Testis (tissue), 5 donors: ENCODE measurements at places on chromosomes 6 and 20. TPM values are rescaled to one million over a fixed set of nuclear protein-coding genes. Genes with fewer than 3 reads are reported as not detected.

The COL10A1 gene
- 0.16 TPM for total RNA-seq

DNA sequence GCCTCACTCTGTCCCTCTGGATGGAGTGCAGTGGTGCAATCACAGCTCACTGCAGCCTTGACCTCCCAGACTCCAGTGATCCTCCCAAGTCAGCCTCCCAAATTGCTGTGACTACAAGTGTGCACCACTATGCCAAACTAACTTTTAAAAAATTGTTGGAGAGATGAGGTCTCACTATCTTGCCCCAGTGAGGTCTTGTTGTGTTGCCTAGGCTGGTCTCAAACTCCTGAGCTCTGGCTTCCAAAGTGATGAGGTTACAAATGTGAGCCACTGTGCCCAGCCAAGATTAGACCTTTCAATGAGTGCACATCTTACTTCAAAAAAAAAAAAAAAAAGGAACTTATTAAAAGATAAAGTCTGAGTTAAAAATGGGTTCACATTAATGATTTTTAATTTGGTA lies 1838.1 kb upstream of the DEFB115 start:
- no peak for DNase-seq
- H3K4me1 ChIP-seq = no peaks in the 10 kb centered on the region
- no peak overlapping the region for H3K4me3 ChIP-seq
- no peaks in the 10 kb centered on the region for H3K27me3 ChIP-seq
- H3K36me3 ChIP-seq = no peaks in the 10 kb centered on the region

DNA sequence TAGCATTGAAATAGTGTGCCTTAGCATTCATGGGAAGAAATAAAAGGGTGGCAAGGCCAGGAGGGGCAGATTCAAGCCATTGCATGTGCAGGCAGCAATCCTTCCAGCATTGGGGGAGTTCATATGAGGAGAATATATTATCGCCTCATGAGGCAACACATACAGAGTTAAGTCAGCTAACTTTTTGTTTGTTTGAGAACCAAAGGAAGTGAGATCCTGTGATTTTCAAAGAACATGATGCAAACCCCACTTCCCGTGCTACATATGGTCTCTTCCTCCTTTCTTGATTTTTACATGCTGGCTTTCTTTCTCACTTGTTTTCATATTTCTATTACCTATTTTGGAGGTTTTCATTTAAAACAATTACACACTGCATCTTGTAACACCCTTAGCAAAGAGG lies 579.7 kb upstream of the ARID1B start:
- H3K36me3 ChIP-seq = no peaks in the 10 kb centered on the region
- H3K27ac ChIP-seq = no peak overlapping the region
- DNase-seq = no peak
- no peaks in the 10 kb centered on the region for H3K27me3 ChIP-seq
- H3K4me3 ChIP-seq = no peak overlapping the region

DNA sequence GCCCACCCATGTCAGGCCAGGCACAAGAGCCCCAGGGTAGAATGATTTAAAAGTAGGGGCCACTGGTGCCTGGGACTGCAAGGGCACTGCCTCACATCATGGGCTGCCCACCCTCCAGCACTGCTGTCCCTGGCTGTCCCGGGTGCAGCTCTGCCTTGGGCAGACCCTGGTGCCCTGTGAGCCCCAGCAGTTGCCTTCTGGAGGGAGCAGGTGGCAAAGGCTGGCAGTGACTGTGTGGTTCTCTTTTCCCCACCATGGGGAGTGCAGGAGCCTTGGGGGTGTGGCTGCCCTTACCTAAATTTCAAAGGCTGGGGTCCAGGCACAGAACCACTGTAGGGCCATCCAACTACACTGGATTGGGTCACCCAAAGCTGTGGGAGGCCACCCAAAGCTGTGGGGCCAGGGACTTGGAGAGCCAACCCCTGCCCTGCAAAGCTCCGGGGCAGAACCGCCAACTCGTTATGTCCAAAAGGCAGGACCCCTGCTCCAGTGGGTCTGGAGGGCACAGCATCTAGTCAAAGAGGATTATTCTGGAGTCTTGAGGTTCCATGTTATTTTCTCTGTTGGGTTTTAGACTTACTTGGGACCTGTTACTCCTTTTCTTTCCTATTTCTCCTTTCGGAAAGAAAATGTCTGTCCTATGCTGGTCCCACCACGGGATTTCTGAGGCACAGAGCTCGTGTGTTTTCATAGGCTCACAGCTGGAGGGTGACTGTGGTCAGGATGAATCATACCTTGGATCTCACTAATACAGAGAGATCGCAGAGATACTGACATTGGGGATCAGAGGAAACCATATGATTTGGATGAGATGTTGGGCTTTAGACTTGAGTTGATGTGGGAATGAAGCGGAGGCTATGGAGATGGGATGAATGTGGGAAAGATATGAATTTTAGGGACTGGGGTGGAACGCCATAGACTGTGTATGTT lies 65.3 kb downstream of the RAMACL start:
- H3K36me3 ChIP-seq = no peaks in the 10 kb centered on the region
- no peak for DNase-seq
- no peak overlapping the region for H3K4me3 ChIP-seq
- no peaks in the 10 kb centered on the region for H3K27me3 ChIP-seq
- H3K4me1 ChIP-seq = no peaks in the 10 kb centered on the region

The HLA-G gene
- 4.4 TPM for total RNA-seq

The HSPA12B gene
- total RNA-seq = 11.1 TPM

DNA sequence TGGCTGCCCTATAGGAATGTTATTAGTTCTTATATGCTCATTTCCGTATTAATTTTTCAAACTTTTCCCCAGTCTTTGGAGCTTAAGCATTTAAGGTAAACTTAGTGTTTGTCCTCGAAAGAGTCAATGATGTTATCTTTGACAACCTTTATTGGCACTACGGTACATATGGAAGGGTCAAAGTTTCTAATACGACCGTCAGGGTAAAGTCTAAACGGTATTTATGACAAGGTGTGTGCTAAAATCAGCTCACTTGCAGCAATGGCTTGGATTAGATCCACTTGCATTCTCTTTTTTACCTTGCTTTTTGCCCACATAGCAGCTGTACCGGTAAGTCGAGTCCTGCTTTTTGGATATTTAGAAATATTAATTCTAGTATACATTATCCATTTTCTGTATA lies at the start of gene MEP1A:
TSS of gene MEP1A (plus strand) at position 252 of the 400 bp plus-strand sequence. CDS start at position 262, 10 bp downstream.
- H3K36me3 ChIP-seq = no peaks in the 10 kb centered on the region
- no peak for DNase-seq
- no peaks in the 10 kb centered on the region for H3K27me3 ChIP-seq
- no peaks in the 10 kb centered on the region for H3K4me1 ChIP-seq
- H3K4me3 ChIP-seq = no peak within 1 kb of the TSS

DNA sequence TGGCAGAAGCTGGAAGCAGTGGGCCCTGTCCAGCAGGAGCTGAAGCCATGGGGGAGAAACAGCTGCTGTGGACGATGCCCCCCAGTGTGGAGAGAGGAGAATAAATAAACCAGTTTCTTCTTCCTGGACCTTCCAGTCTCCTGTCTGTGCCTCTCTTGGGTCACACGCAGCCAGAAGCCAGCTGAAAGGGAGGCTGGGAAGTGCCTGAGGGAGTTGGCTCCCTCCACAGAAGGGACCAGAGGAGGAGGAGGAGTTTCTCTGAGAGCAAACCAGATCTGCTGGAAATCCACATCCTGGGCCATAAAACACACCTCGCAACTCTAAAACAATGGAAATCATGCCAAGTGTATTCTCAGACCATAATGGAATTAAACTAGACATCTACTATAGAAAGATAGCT lies 577.0 kb downstream of the CDH26 start:
- DNase-seq = no peak
- no peak overlapping the region for H3K4me3 ChIP-seq
- no peaks in the 10 kb centered on the region for H3K27me3 ChIP-seq
- no peak overlapping the region for H3K27ac ChIP-seq
- no peaks in the 10 kb centered on the region for H3K36me3 ChIP-seq
- no peaks in the 10 kb centered on the region for H3K4me1 ChIP-seq

GRCh38 chr6:26092443-26092842 lies 5.2 kb downstream of the HFE start:
- no peaks in the 10 kb centered on the region for H3K36me3 ChIP-seq
- H3K27ac ChIP-seq = no peak overlapping the region
- no peak overlapping the region for H3K4me3 ChIP-seq
- DNase-seq = no peak
- no peaks in the 10 kb centered on the region for H3K4me1 ChIP-seq
- H3K27me3 ChIP-seq = no peaks in the 10 kb centered on the region

The SNTA1 gene
- total RNA-seq = 135 TPM

The ADA gene
- 11.2 TPM for total RNA-seq

DNA sequence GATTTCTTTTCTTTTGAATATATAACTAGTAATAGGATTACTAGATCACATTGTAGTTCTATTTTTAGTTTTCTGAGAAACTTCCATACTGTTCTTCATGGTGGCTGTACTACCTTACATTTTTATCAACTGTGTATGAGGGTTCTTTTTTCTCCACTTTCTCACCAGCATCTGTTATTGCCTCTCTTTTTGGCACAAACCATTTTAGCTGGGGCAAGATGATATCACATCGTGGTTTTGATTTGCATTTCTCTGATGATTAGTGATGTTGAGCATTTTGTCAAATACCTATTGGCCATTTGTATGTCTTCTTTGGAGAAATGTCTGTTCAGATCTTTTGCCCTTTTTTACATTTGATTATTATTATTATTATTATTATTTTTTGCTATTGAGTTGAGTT lies 86.1 kb upstream of the TCF21 start:
- no peaks in the 10 kb centered on the region for H3K4me1 ChIP-seq
- no peak overlapping the region for H3K4me3 ChIP-seq
- DNase-seq = no peak
- H3K27ac ChIP-seq = no peak overlapping the region
- no peaks in the 10 kb centered on the region for H3K27me3 ChIP-seq
- H3K36me3 ChIP-seq = no peaks in the 10 kb centered on the region

- H3K4me1 ChIP-seq = no peaks in the 10 kb centered on the region
- no peak for DNase-seq
- H3K4me3 ChIP-seq = no peak overlapping the region
- H3K36me3 ChIP-seq = no peaks in the 10 kb centered on the region
- no peak overlapping the region for H3K27ac ChIP-seq
- no peaks in the 10 kb centered on the region for H3K27me3 ChIP-seq
These were observed 77.3 kb downstream of the EPHA7 start for GRCh38 chr6:93341900-93342613.

GRCh38 chr6:7727946-7728854 lies 2.3 kb downstream of the BMP6 start:
- no peaks in the 10 kb centered on the region for H3K36me3 ChIP-seq
- H3K4me1 ChIP-seq = peaks cover 12% of the 10 kb centered on the region
- H3K27ac ChIP-seq = no peak overlapping the region
- DNase-seq = peak; percentile 37

- no peaks in the 10 kb centered on the region for H3K27me3 ChIP-seq
- H3K4me1 ChIP-seq = peaks cover 5% of the 10 kb centered on the region
- no peak overlapping the region for H3K27ac ChIP-seq
- H3K36me3 ChIP-seq = no peaks in the 10 kb centered on the region
These were observed 58.4 kb downstream of the TMEM170B start for GRCh38 chr6:11595903-11596302.

DNA sequence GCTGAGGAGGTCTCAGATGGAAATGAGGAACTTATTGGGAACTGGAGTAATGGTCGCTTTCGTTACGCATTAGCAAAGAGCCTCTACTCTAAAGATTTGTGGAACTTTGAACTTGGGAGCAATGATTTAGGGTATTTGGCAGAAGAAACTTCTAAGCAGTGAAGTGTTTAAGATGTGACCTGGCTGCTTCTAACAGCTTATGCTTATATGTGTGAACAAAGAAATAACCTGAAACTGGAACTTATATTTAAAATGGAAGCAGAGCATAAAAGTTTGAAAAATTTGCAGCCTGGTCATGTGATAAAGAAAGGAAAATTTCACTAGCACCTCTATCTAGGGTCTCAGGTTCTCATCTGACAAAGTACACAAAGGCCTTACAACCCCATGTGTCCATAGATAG lies 23.5 kb downstream of the IRF4 start:
- H3K27me3 ChIP-seq = no peaks in the 10 kb centered on the region
- no peak overlapping the region for H3K4me3 ChIP-seq
- H3K36me3 ChIP-seq = no peaks in the 10 kb centered on the region
- no peak overlapping the region for H3K27ac ChIP-seq

DNA sequence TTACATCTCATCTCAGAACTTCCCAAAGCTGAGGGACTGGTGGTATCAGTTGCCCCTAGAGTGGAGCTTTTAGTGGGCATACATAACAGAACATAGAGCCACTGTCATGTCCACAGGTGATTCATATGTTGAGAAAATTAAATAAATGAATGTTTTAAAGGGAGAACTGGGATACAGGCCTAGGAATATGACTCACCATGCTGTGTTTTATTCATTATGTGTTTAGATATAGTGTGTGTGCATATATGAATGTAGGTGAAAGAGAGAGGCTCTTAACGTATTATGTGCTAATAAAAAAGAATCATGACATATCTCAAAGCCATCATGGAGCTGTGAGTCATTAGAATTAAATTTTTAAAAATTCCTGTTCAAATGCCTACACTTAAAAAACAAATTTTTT lies 332.2 kb upstream of the RSPO3 start:
- no peak for DNase-seq
- no peaks in the 10 kb centered on the region for H3K4me1 ChIP-seq
- no peak overlapping the region for H3K4me3 ChIP-seq
- H3K27ac ChIP-seq = no peak overlapping the region

The MEP1A gene
- 0.93 TPM for total RNA-seq

DNA sequence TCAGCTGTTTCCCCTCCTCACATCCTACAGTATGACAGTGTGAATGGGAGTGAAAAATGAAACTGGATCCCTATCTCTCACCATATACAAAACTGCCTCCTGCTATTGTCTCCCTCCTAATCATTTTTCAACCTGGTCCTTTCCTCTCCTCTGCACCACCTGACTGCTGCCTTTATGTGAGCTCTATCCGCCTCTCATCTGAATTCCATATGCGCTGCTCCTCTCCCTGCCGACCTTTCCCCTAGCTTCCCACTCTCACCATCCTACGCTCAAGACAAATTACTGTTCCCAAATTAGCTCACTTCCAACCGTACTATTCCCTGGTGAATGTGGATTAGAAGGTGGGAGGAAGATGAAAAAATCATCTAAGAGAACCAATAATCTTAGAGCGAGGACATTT lies 148.4 kb upstream of the FBXL4 start:
- no peaks in the 10 kb centered on the region for H3K36me3 ChIP-seq
- no peak overlapping the region for H3K4me3 ChIP-seq
- H3K27ac ChIP-seq = no peak overlapping the region
- no peak for DNase-seq
- H3K4me1 ChIP-seq = no peaks in the 10 kb centered on the region

The TAGAP gene
- 1.1 TPM for total RNA-seq

GRCh38 chr20:58099291-58099935 lies 129.0 kb downstream of the ANKRD60 start:
- no peaks in the 10 kb centered on the region for H3K27me3 ChIP-seq
- no peak for DNase-seq
- H3K4me3 ChIP-seq = no peak overlapping the region
- no peaks in the 10 kb centered on the region for H3K4me1 ChIP-seq
- H3K36me3 ChIP-seq = no peaks in the 10 kb centered on the region

The HLA-DMB gene
- 6.0 TPM for total RNA-seq

The HEBP2 gene
- total RNA-seq = 12.8 TPM

GRCh38 chr6:41649596-41649995 lies 11.3 kb downstream of the MDFI start:
- H3K36me3 ChIP-seq = no peaks in the 10 kb centered on the region
- DNase-seq = no peak
- no peak overlapping the region for H3K4me3 ChIP-seq
- no peaks in the 10 kb centered on the region for H3K4me1 ChIP-seq
- H3K27me3 ChIP-seq = no peaks in the 10 kb centered on the region
- no peak overlapping the region for H3K27ac ChIP-seq

GRCh38 chr6:106844930-106845329 lies 129.6 kb downstream of the CD24 start:
- no peaks in the 10 kb centered on the region for H3K4me1 ChIP-seq
- H3K27ac ChIP-seq = no peak overlapping the region
- no peaks in the 10 kb centered on the region for H3K36me3 ChIP-seq
- no peaks in the 10 kb centered on the region for H3K27me3 ChIP-seq

GRCh38 chr6:154752022-154752421 lies 18.8 kb downstream of the SCAF8 start:
- no peak overlapping the region for H3K27ac ChIP-seq
- H3K36me3 ChIP-seq = no peaks in the 10 kb centered on the region
- no peak for DNase-seq
- H3K4me1 ChIP-seq = no peaks in the 10 kb centered on the region
- no peaks in the 10 kb centered on the region for H3K27me3 ChIP-seq
